T-helper 17 cell (primary cell): ENCODE measurements at places on chromosomes 2 and 18.

DNA sequence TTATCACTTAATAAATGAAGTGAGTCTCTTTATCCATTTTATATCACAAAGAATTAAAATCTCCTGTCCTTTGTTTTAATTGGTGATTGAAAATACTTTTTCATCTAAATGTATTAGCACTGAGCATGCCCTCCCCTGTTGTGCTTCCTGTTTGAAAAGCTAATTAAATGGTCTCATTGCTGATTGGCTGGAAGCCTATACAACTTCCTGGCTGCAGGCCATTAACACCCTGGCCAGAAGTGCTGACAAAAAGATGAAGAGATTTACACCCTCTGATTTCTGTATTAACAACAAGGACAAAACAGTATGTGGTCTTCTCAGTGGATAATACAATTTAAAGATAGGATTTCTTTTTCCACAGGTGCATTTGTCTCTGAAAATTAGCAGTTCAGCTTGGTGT lies 548.0 kb downstream of the DCC start:
- H3K4me1 ChIP-seq: no peaks in the 10 kb centered on the region
- H3K27me3 ChIP-seq: no peaks in the 10 kb centered on the region
- no peaks in the 10 kb centered on the region for H3K36me3 ChIP-seq

- no peak overlapping the region for H3K4me3 ChIP-seq
- H3K27ac ChIP-seq: no peak overlapping the region
- DNase-seq: no peak
- no peaks in the 10 kb centered on the region for H3K36me3 ChIP-seq
Observed at GRCh38 chr2:65388051-65388531, 44.3 kb downstream of the SPRED2 start.

GRCh38 chr2:204325468-204325867 lies 219.8 kb upstream of the PARD3B start:
- peaks cover 3% of the 10 kb centered on the region for H3K36me3 ChIP-seq
- peak; percentile 43 for DNase-seq
- H3K27me3 ChIP-seq: peaks cover 61% of the 10 kb centered on the region
- peaks cover 6% of the 10 kb centered on the region for H3K4me1 ChIP-seq
- no peak overlapping the region for H3K4me3 ChIP-seq
- H3K27ac ChIP-seq: no peak overlapping the region

- H3K27ac ChIP-seq: no peak overlapping the region
- H3K27me3 ChIP-seq: no peaks in the 10 kb centered on the region
- peaks cover 22% of the 10 kb centered on the region for H3K4me1 ChIP-seq
- no peak for DNase-seq
- no peak overlapping the region for H3K4me3 ChIP-seq
Observed at GRCh38 chr2:24658531-24659202, 134.5 kb downstream of the PTRHD1 start.

- H3K27ac ChIP-seq: no peak overlapping the region
- H3K27me3 ChIP-seq: no peaks in the 10 kb centered on the region
- H3K4me3 ChIP-seq: no peak overlapping the region
- no peaks in the 10 kb centered on the region for H3K36me3 ChIP-seq
Observed at GRCh38 chr18:73007195-73007914, 139.6 kb upstream of the NETO1 start.

DNA sequence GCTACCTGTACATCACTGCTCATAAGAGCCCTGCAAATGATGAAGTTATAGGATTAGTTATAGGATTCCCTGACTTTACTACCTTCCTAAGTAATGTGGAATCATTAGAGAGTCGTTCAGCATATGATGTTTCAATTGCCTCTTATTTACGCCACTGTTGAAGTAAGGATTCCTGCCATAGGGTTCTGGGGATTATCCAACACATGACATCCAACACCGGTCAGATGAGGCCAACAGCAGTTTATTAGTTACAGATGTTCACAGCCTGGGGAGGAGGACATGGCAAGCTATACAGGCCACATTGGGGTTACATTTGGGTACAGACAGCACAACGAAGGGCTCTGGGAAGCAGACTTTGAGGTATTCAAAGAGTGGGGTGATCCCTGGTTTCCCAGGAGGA lies 134.1 kb upstream of the MC4R start:
- DNase-seq: no peak
- H3K36me3 ChIP-seq: no peaks in the 10 kb centered on the region
- no peaks in the 10 kb centered on the region for H3K4me1 ChIP-seq
- H3K4me3 ChIP-seq: no peak overlapping the region
- no peak overlapping the region for H3K27ac ChIP-seq
- H3K27me3 ChIP-seq: no peaks in the 10 kb centered on the region

DNA sequence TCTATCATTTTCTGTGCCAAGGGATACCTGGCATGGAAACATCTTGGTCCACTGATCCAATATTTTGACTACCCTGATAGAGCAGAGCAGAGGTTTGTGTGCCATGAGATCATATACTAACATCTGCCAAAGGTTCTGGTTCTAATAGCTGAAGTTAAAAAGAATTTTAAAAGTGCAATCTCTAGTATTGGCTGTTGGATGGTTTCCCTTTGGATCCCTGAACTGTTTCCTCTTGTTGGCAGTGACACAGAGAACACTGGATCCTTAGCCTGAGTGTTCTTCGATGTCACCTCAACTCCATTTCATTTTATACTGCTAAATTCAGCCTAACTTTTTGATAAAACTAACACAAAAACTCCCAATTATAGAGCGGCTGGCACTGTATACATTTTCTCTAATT lies 169.3 kb upstream of the FBXO11 start:
- peaks cover 35% of the 10 kb centered on the region for H3K27me3 ChIP-seq
- no peak overlapping the region for H3K27ac ChIP-seq
- no peaks in the 10 kb centered on the region for H3K4me1 ChIP-seq
- peaks cover 3% of the 10 kb centered on the region for H3K36me3 ChIP-seq
- no peak overlapping the region for H3K4me3 ChIP-seq

- H3K4me3 ChIP-seq: no peak overlapping the region
- no peaks in the 10 kb centered on the region for H3K27me3 ChIP-seq
- peaks cover 3% of the 10 kb centered on the region for H3K36me3 ChIP-seq
- no peak overlapping the region for H3K27ac ChIP-seq
Observed at GRCh38 chr2:182951948-182952663, 85.7 kb upstream of the FRZB start.

GRCh38 chr2:62641410-62641843 lies 64.1 kb upstream of the EHBP1 start:
- H3K36me3 ChIP-seq: no peaks in the 10 kb centered on the region
- H3K4me3 ChIP-seq: no peak overlapping the region
- H3K27ac ChIP-seq: no peak overlapping the region
- H3K4me1 ChIP-seq: no peaks in the 10 kb centered on the region
- no peak for DNase-seq

DNA sequence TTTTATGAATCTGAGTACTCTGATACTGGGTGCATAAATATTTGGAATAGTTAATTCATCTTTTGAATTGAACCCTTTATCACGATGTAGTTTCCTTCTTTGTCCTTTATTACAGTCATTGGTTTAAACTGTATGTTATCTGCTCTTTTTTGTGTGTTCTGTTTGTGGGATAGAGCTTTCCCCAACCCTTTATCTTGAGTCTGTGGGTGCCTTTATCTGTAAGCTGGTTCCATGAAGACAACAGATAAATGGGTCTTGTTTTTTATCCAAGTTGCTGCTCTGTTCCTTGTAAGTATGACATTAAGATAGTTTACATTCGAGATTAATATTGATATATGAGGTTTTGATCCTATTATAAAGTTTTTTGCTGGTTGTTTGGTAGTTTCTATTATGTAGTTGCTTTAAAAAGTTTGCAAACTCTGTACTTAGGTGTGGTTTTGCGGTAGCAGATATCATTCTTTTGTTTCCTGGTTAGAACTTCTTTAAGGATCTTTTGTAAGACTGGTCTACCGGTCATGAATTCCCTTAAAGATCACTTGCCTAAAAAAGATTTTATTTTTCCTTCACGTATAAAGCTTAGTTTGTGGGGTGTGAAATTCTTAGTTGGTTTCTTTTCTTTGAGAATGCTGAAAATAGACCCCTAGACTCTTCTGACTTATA lies 1451.3 kb upstream of the SLC39A10 start:
- no peak for DNase-seq
- H3K36me3 ChIP-seq: no peaks in the 10 kb centered on the region
- no peak overlapping the region for H3K4me3 ChIP-seq
- H3K27me3 ChIP-seq: no peaks in the 10 kb centered on the region
- H3K4me1 ChIP-seq: no peaks in the 10 kb centered on the region

DNA sequence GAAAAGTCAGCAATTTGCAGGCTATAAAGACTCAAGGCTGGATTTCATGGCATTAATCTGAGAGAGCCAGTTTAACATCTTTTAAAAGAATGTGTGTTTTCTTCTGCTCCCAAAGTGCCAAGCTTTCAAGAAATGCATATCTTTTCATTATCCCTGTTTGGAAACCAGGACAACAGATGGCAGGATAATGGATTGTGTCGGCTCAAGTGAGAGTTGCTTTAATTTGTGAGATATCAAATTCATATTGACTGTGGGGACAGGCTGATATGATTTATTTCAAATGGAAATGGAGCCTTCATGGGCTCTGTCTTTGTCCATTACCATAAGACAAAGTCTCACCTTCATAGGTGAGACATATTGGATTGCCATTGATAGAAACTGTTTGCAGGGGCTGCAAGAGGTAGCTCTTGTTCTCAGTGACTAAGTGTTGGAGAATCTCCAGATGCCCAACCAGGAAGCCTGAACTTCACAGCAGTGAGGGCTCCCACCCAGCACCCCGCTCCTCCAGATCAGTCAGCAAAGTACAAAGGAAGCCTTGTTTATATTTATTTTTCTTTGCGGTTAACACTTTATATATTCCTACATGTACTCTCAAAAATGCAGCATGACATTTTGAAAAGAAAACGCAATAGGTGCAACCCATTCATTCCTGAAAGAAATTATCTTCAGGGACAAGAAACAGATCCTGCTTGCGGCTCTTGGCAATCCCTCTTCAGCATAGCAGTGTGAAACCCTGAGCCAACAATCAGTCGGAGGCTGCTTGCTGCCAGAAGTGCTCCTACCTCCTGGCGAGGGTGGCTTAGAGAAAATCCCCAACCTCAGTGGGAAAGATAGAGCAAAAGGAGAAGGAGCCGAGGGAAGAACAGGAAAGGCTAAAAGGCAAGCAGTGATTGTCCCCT lies 65.8 kb upstream of the ATL2 start:
- DNase-seq: no peak
- no peak overlapping the region for H3K27ac ChIP-seq
- H3K36me3 ChIP-seq: peaks cover 4% of the 10 kb centered on the region

DNA sequence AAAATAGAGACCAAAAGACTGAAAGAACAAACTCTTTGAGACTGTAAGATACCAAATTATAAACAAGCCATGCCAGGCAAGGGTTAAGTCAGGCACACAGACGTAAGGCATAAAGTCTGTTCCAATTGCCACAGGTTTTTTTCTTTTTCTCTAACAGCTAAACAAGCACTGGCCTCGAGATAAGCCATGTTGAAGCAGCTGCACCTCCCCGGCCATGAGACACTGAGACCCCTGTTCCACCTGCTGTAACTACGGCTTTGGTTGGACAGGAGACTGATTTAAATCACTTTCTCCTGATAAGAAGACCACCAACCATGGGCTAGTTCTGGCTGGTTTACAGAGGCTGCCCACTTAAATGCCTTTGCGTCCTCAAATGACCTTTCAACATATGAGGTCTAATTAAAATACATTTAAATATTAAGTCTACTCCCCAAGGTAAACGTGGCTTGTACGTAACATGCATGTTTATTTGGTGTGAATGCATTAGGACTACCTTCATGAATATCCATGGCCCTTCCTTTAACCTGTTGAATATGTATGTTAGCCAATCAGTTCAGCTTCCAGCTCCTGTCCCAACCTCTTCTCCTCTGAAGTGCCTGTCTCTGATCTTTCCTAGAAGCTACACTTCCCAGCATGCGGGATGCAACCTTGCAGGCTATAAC lies 117.2 kb downstream of the CMPK2 start:
- no peaks in the 10 kb centered on the region for H3K36me3 ChIP-seq
- no peaks in the 10 kb centered on the region for H3K4me1 ChIP-seq
- H3K27me3 ChIP-seq: peaks cover 46% of the 10 kb centered on the region
- H3K27ac ChIP-seq: no peak overlapping the region
- no peak overlapping the region for H3K4me3 ChIP-seq

DNA sequence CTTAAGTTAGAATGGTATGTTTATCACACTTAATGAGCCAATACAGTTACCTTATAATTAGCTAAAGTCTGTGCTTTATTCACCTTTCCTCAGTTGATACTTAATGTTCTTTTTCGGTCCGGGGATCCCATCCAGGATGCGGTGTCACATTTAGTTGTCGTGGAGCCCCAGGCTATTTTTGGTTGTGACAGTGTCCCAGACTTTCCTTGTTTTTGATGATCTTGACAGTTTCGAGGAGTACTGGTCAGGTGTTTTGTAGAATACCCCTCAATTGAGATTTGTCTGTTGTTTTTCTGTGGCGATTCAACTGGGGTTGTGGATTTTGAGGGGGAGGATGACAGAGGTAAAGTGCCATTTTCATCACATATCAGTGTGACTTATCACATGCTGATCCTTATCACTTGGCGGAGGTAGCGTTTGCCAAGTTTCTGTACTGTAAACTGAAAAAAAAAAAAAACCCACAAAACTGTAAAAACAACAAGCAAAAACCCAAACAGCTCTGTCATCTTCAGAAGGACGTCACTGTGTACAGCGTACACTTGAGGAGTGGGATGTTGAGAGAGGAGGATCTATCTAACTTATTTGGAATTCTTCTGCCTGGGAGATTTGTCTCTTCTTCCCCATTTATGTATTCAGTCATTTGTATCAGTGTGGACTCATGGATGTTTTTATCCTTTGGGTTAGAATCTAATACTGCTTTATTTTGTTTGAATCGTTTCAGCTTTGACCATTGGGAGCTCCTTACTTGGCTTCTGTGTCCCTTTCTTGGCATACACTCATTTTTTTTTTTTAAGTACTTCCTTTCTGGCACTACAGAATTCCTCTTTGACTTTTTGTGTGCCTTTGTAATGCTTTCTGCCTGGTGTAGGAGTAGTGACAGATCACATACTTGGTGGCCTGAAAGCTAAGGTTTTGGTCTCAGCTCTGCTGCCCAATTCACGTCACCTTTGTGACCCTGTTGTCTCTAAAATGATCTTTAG lies 68.1 kb downstream of the FMNL2 start:
- no peak overlapping the region for H3K27ac ChIP-seq
- H3K4me1 ChIP-seq: peaks cover 2% of the 10 kb centered on the region
- no peak for DNase-seq
- no peaks in the 10 kb centered on the region for H3K36me3 ChIP-seq
- peaks cover 42% of the 10 kb centered on the region for H3K27me3 ChIP-seq

DNA sequence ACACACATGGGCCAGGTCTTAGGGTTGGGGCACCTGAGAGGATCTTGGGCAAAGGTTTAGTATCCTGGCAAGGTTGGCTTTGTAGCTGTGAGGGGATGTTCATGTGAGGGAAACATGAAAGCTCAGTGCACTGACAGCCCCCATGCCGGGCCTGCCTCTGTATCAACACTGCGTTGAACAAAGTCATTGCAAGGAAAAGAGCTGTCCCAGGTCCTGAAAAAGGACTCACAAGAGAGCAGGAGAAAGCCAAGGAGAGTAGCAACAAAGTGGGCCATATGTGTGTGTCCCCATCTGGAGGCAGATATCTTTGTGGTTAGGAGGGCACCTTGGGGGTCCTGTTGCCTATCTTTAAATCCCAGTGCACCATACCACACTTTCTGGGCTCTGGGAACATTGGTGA lies 237.8 kb upstream of the THSD7B start:
- no peak overlapping the region for H3K27ac ChIP-seq
- no peaks in the 10 kb centered on the region for H3K36me3 ChIP-seq
- no peak overlapping the region for H3K4me3 ChIP-seq
- H3K27me3 ChIP-seq: peaks cover 15% of the 10 kb centered on the region
